Dorsolateral prefrontal cortex (tissue), 122 donors: ENCODE measurements at places on chromosomes 16 and 17. TPM values are rescaled to one million over a fixed set of nuclear protein-coding genes. Genes with fewer than 3 reads are reported as not detected.

Gene ZP2
- total RNA-seq: not detected

Gene EFCAB13
- total RNA-seq: 7.1 TPM

Gene CRAMP1
- total RNA-seq: 24.8 TPM

Gene TERB1
- total RNA-seq: not detected

Gene NPB
- 5.3 TPM for total RNA-seq

Gene MT1A
- total RNA-seq: 28.9 TPM

Gene SLC6A2
- not detected for total RNA-seq

Gene CCL14
- total RNA-seq: not detected

Gene SSTR5
- not detected for total RNA-seq

Gene TEKT1
- total RNA-seq: 0.56 TPM

Gene PMFBP1
- 1.2 TPM for total RNA-seq
